ENCODE measurements at places on chromosomes 4 and X. TPM values are rescaled to one million over a fixed set of nuclear protein-coding genes. Genes with fewer than 3 reads are reported as not detected.

The BANK1 gene
- total RNA-seq, result not detected

The BEX5 gene
- 8.4 TPM for total RNA-seq

The GPR34 gene
- total RNA-seq, result 0.36 TPM

The GPRASP1 gene
- total RNA-seq, result 4.1 TPM

GRCh38 chrX:103399744-103400143 is 23.4 kb downstream of the BEX3 start:
- no peaks in the 10 kb centered on the region for H3K36me3 ChIP-seq
- H3K4me1 ChIP-seq, result peaks cover 6% of the 10 kb centered on the region
- H3K27ac ChIP-seq, result no peak overlapping the region
- no peak overlapping the region for H3K4me3 ChIP-seq
- no peaks in the 10 kb centered on the region for H3K27me3 ChIP-seq
- no peak for DNase-seq

DNA sequence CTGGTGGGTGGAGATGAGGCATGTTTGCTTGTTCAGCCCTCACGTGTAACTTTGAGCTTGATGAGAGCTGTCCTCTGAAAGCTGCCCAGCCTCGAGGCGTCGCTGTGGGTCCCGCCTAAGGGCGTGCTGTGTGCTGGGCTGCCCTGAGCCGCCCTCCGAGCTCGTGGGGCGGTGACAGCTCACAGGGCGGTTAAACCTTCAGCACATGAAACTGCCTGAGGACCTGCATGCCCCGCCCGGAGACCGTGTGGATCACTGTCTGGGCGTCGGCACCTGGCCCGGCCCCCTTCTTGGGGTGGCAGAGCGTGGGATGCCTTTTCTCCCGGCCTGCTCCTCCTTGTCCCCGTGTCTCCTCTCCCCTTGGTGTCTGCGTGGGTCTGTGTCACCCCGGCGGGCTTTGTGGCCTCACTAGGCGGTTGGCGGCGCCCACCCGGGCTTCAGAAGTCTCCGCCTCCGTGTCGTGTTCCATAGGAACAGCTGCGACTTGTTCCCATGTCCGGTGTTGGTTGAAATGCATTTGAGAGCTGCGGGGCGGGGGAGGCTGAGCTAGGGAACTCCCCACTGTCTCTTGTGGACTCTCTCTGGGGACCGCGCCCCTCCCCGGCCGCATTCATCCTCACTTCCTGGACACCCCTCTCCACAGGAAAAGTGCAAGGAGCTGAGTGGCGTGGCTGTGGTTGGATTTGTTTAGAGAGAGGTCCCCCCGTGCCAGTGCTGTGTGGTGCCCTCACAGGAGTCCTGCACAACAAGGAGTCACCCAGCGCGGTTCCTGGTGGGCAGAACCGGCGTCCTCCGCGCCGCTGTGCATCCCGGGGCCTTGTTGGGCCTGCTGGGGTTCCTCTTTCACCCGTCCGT is 6.8 kb downstream of the AKAP17A start:
- no peak for DNase-seq
- H3K4me3 ChIP-seq, result no peak overlapping the region
- H3K27ac ChIP-seq, result no peak overlapping the region

Data from activated CD4-positive, alpha-beta memory T cell treated with anti-CD3 and anti-CD28 coated beads for 36 hours (primary cell).